Dermis blood vessel endothelial cell (primary cell): ENCODE measurements at places on chromosomes 3 and 15. TPM values are rescaled to one million over a fixed set of nuclear protein-coding genes. Genes with fewer than 3 reads are reported as not detected.

DNA sequence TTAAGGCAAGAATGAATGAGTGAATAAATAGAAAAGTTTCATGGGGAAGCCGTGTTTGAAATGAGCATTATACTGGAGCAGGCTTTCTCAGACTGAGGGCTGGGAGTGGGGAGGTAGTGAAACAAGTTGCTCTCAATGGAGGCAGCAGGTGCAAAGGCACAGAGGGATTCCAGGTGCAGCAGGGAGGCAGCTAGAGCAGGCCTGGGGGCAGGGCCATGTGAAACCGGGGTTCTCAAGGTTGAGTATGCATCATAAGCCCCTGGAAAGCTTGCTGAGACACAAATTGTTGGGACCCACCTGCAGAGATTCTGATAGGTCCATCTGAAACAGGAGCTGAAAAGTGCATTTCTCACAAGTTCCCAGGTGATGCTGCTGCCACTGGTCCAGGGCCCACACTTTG, 45.3 kb downstream of the BFSP2 start:
- no peak for DNase-seq

- no peak for DNase-seq
These were observed 28.5 kb downstream of the PLCL2 start for GRCh38 chr3:16913264-16913580.

- DNase-seq: no peak
These were observed 105.3 kb downstream of the PLCH1 start for GRCh38 chr3:155639462-155640055.

SLTM gene
- total RNA-seq: 81.7 and 84.6 TPM in 2 replicates

GPR62 gene
- total RNA-seq: not detected in 2 replicates

MAP1A gene
- total RNA-seq: 0.33 and 0.34 TPM in 2 replicates
